Kidney epithelial cell (primary cell): ENCODE measurements at places on chromosomes 16 and 17.
A peak's percentile ranks its signal among the peaks of the same experiment; 100 is the strongest.

DNA sequence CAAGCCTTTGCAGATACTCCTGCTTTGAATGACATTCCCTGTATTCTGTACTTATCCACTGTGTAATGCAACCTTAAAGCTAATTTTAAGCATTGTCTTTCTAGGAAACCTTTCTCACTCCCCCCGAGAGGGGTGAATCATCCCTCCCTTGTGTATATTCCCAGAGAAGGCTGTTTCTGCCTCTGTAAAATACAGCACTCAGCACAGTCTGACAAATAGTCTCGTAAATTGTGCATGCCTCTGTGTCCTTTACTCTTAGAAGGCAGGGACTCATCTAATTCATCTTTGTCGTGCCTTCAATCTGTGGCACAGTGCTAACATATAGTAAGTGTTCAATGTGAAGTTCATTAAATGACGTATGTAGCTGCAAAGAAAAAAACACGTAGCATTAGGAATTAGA, 200.7 kb downstream of the CA10 start:
- DNase-seq: no peak

- peak; percentile 58 for DNase-seq
Observed at GRCh38 chr16:70573451-70574121, 50.0 kb downstream of the SF3B3 start.

DNA sequence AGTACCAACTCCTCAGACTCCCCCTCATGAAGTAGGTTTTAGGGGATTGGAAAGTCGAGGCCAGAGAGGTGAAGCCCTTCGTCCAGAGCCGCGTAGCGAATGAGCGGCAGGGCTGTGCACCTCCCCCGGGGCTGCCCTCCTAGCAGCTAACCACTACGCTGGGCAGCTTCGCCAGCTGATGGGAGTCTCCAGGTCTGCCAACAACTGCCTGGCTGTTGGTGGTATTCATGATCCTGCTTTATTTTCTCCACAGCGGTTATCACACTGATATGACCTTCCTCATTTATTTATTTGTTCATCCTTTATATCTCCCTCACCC, 773 bp upstream of the NETO2 start:
- DNase-seq: no peak

- no peak for DNase-seq
Observed at GRCh38 chr17:31527606-31528005, 136.1 kb downstream of the RAB11FIP4 start.

DNA sequence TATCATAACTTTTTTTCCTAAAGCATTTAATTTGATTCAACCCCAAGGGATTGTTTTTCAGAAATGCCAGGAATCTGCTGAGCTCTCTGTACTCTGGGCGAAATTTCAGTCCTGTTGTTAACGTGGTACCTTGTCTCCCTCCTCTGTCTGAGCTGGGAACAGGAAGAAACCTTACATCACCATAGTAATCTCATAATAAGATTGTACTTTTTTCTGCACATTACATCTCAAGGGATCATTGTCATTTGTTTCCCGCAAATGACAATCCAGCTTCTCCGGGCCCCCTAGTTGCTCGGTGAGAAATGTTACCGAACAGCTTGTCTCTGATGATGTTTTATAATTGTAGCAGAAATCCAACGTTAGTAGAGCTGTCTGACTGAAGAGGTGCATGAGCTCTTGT, 152.7 kb upstream of the ERCC4 start:
- DNase-seq: peak; percentile 1
